ENCODE measurements at places on chromosomes 2 and 18.

DNA sequence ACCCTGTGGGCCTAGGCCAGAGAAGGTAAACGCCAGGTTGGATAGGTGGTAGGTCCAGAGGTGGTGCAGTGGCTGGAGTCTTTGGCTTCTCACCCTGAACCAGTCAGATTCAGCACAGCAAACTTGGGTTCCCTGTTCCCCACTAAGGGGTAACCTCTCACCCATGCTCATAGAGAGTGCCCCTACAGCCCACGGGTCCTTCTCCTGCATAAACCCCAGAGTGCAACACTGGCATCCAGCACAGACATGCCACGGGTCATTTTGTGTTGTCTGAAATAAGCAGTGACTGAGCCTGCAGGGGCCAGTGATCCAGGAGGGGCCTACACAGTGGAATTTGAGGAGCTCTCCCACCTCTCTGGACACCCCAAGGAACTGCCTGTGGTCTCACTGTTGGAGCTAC, 40.5 kb upstream of the ATP6V1B1 start:
- no peak for DNase-seq

GRCh38 chr2:182977463-182977862, 60.8 kb downstream of the NCKAP1 start:
- no peak for DNase-seq

DNA sequence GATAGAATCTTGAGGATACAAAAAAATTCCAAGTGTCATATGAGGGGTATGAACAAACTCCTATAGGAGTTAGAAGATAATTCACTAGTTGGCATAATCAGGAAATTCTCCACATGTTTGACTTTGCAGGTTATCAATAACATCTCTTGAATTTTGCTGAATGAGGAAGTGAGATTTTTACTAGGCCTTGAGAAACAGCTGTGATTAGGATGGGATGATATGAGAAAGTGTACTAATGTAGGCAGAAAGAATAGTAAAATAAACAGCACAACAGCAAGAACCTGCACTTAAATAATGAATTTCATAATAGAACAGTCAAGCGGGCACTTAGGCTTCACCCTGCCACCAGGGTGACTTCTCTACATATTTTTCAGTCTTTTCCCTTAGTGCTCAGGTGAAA, 570.8 kb upstream of the CRIM1 start:
- DNase-seq = no peak

GRCh38 chr2:145184741-145185651, 665.1 kb upstream of the ZEB2 start:
- no peak for DNase-seq

DNA sequence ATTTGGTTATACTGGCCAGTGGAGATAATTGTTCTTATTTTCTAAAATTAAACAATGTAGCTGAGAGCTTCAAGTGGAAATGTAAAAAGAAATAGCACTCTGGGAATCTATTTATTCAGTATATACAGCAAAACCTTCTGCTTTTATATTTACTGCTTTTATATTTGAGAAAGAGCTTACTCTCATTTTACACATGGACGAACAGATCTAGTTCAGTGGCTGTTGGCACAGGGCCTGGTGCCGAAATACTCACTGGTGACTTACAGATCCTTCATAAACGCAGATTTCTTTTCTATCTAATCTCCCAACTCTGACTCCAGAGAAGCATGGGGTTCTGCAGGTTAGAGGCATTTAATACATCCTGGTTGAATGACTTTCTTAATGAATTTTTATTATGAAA, 266.2 kb downstream of the ASXL3 start:
- DNase-seq = no peak

- DNase-seq = no peak
Measured at GRCh38 chr18:6248017-6248416, 166.7 kb downstream of the L3MBTL4 start.

GRCh38 chr2:223043164-223043941, 8.6 kb upstream of the KCNE4 start:
- DNase-seq = no peak

- DNase-seq = peak; percentile 46
Measured at GRCh38 chr18:57881818-57882413, 78.8 kb upstream of the ATP8B1 start.

DNA sequence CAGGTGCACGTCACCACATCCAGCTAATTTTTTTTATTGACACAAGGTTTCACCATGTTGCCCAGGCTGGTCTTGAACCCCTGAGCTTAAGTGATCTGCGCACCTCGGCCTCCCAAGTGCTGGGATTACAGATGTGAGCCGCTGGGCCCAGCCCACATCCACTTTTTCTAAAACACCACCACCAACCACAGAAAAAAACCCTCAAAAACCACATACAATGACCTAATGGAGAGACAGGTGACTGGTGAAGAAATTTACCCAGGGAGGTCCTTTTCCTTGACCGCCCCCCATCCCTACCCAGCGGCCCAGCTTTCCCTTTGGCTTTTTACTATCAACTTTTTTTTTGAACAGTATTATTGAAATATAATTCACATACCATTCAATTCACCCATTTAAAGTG, 47.9 kb downstream of the CACNB4 start:
- DNase-seq = no peak

DNA sequence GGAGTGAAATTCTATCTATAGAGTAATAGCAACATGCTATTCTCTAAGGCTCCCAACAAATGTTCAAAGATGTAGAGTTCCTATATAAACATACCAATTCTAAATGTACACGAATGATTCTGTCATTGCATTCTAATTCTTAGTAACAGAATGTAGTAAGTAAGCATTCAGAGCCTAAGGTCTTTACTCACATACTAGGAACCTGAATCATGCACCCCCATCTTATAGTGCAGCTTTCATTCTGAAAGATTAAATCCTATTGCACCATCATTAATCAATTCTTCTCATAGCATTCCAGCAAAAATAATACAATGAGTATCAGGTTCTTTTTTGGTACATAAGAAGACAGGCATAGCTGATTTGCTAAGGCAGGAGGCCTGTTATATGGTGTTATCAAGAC, 230.0 kb downstream of the NCKAP5 start:
- DNase-seq = no peak

- peak; percentile 7 for DNase-seq
Measured at GRCh38 chr18:60176259-60176658, 196.3 kb downstream of the MC4R start.

- no peak for DNase-seq
Measured at GRCh38 chr2:188979187-188980114, 5.3 kb downstream of the COL3A1 start.

DNA sequence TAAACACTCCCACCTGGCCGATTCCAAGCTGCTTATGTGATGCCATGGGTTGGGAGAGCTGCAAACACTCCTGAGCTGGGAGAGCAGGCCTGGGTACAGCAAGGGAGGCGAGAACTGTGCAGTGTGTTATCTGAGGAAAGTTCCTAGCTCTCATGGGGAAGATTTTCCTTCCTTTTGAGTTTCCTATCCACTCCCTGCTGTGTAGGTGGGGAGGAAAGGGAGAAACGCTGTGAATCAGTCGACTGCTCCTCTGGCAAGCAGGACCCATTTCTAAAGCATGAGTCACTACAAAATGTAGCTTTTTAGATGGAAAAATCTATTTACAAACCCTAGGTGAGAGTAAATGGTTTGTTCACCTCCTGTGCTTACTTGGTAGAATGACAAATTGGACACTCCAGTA, 80.4 kb downstream of the SH3RF3 start:
- DNase-seq = no peak

DNA sequence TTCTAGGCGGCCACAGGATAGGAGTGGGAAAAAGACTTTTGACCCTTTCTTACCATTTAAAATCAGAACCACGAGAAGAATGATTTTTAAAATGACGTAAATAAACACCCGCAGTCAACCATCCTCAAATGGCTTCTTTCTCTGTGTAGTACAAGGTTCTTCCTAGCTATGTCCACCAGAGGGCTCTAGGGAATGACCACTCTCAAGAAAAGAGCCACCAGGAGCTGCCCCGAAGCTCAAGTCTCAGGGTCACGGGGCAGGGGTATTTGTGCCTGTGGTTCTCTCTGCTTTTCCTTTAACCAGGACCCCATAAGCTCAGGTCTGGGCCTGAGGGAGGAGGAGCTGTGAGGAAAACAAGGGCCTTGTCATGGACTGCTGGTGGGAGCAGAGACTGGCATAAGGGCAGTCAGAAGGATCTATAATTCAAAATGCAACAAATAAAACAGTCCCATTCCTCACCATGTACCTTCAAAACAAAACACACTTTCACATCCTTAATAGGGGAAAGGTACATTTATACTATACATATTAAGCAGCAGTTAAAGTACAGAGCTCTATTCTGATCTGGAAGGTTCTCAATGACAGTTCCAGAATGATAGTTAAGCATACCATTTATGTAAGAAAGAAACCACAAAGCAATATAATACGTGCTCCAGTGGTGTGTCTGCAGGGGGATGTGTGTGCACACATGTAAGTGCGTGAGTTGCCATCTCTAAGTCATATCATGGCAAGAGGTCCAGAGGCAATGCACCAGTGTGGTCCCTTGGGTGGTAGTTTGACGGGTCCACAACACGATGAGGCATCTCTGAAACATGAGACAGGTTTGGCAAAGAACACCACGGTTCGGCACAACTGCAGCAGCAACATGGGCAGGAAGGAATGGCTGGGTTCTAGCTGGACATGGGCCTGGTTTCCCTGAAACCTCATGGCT, 18.6 kb downstream of the LYPD1 start:
- DNase-seq = no peak

DNA sequence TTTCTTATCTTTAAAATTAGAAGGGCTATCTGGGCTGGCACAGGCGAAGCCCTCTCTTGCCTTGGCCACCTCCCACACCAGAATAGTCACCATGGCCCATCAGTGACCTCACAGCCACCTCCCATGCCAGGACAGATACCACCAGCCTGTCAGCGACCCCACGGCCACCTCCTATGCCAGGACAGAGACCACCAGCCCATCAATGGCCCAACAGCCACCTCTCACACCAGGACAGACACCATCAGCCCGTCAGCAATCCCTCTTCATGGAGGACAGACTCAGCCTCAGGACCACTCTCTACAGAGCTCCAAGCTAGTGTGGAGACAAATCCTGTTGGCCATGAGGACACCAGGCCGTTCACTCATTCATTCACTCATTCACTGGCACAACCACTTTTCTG, 74.6 kb downstream of the ASB1 start:
- DNase-seq = no peak

GRCh38 chr2:76279142-76279541, 568.4 kb upstream of the GCFC2 start:
- DNase-seq = no peak

- no peak for DNase-seq
Measured at GRCh38 chr2:28477087-28477486, 18.8 kb upstream of the PLB1 start.

- DNase-seq = no peak
Measured at GRCh38 chr2:113920996-113921395, 31.1 kb downstream of the ACTR3 start.

GRCh38 chr2:75607988-75608683, 38.4 kb upstream of the MRPL19 start:
- peak; percentile 77 for DNase-seq

DNA sequence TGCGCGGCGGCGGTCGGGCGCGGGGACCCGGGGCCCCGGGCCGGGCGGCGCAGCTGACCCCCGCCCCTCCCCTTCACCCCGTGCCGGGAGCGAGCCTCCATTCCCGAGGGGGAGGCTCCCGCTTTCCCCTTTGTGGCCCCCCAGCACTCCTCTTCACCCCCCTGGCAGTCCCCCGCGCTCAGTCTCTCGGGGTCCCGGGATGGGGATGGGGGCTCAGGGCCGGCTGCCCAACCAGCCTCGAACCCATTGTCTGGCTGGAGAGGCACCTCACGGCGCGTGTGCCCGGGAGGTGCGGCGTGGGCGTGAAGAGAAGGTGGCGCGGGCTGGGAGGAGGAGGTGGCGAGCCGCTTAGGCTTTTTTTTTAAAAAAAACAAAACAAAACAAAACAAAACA, 748 bp downstream of the FMNL2 start:
- no peak for DNase-seq

DNA sequence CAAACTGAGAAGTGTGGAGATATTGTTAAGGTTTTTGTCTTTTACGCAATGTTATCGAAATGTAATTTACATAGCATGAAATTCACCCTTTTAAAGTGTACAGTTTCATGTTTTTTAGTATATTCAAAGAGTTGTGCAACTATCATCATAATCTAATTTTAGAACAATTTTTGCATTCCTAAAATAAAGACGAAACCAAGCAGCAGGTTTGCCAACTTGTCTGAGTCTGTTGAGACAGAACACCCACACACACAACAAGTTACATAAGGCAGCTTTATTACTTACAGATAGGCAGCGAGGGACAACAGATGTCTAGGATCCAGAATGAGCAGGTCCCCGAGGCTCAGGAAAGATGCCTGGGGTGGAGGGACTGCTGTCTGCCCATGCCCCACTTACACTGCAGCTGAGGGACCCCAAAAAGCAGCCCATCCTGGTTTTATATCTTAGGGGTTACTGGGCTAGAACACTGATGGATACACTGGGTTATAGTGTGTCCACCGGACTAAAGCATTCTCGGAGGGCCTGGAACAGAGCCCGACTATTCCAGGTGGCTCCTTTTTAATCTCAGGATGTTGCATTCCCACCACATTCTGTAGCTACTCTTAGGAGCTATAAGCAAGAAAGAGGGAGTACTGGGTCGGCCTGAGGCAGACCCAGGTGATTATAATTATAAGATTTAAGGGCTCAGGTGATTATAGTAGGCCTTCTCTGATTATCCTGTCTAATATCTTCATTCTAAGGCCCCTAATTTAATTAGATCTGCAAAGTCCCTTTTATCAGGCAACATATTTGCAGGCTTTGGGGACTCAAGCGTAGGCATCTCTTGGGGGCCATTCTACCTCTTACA, 150.2 kb upstream of the DOK6 start:
- DNase-seq = peak; percentile 27

DNA sequence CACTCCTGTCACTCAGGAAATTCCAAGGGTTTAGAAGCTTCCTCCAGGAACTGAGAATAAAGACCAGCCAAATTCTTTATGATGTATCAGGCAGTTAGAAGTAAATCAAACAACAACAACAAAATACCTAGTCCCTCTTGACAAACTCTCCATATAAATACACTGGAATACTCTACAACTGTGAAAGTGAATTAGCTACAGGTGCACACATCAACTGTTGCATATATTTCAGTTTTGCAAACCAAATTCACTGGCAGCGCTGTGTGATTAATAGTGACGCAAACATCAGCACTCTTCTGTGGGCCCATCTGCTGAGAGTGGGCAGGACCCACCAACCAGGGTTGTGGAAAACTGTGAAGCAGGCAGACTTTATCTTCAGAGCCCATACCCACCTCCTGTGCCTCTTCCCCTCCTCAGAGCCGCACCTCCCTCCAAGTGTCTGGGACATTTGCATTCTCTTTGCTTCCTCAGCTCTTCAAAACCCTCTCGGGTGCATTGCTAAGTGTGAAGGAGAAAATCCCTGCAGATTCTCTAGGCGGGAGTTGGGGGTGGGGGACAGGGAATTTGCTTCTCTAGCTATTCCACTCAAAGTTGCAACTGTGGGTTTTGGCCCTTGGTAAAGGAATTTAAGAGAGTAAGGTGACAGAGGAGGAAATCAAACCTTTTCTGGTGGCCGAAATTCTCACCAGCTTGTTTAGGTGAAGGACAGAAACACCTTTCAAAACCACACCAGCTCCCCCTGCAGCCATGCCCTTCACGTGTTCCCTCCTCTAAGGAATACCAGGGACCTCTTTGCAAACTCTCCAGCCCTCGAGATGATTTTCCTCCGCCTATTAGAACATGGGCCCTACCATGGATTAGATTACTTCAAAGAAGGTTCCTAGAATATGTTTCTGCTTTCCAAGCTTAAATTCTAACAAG, 119.3 kb downstream of the MRO start:
- no peak for DNase-seq

- DNase-seq = no peak
Measured at GRCh38 chr2:24611631-24612030, 120.6 kb downstream of the NCOA1 start.

Measured in retinal pigment epithelial cell (primary cell).